H1 (cell line): ENCODE measurements at places on chromosomes 4 and X. TPM values are rescaled to one million over a fixed set of nuclear protein-coding genes. Genes with fewer than 3 reads are reported as not detected.

GRCh38 chr4:100083289-100083688 is 107.0 kb downstream of the DDIT4L start:
- H3K27me3 ChIP-seq, result no peaks in the 10 kb centered on the region
- H3K4me1 ChIP-seq, result no peaks in the 10 kb centered on the region
- no peak overlapping the region for H3K27ac ChIP-seq
- H3K36me3 ChIP-seq, result no peaks in the 10 kb centered on the region

GRCh38 chrX:45208121-45208856 is 7.6 kb upstream of the DIPK2B start:
- H3K4me1 ChIP-seq, result no peaks in the 10 kb centered on the region
- no peak for DNase-seq
- no peak overlapping the region for H3K4me3 ChIP-seq
- H3K27ac ChIP-seq, result no peak overlapping the region
- H3K36me3 ChIP-seq, result no peaks in the 10 kb centered on the region

- no peaks in the 10 kb centered on the region for H3K4me1 ChIP-seq
- H3K4me3 ChIP-seq, result no peak overlapping the region
- no peaks in the 10 kb centered on the region for H3K27me3 ChIP-seq
- no peak overlapping the region for H3K27ac ChIP-seq
Measured at GRCh38 chr4:137226221-137226620, 306.1 kb downstream of the PCDH18 start.

GRCh38 chr4:19514276-19515070 is 737.2 kb upstream of the SLIT2 start:
- H3K27ac ChIP-seq, result no peak overlapping the region
- no peaks in the 10 kb centered on the region for H3K27me3 ChIP-seq
- no peaks in the 10 kb centered on the region for H3K36me3 ChIP-seq
- H3K4me3 ChIP-seq, result no peak overlapping the region

DNA sequence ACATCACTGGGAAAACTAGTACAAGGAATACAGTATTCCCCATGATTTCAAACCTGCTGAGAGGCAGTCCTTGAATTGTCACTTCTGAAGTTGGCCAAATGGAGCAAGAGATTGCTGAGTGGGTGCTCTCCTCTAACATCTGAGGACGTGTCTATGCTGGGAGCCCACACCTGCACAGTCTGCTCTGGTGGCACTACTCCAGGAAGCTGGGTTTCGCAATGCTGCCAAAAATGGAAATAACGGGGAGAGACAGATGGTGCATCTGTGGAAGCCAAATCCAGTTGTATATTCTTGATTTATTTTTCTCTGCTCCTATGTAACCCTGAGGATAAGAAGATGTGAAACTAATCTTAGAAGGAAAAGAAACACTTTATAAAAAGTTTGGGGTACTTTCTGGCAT is 240.1 kb upstream of the CTSO start:
- no peak overlapping the region for H3K27ac ChIP-seq
- no peak overlapping the region for H3K4me3 ChIP-seq
- H3K4me1 ChIP-seq, result no peaks in the 10 kb centered on the region
- H3K36me3 ChIP-seq, result no peaks in the 10 kb centered on the region

Gene RELL1
- total RNA-seq, result 13.7 and 14.1 TPM in 2 replicates

DNA sequence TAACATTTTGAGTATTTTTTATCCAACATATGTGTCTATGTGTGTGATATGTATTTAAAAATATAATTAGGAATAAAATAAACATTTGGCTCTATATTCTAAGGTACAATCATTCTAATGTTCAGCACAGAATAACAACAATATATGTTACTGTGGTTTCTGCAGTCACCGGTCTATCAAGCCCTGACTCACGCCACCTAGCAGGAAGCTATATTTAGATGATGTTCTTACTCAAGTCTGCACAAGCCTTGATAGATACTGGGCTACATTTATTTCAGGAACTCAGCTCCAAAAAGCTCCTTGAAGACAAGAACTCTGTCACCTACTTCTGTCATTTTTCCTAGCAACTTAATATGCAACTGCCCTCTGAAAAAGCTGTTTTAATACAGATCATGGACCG is 152.0 kb upstream of the FTHL17 start:
- H3K4me3 ChIP-seq, result no peak overlapping the region
- DNase-seq, result no peak
- H3K4me1 ChIP-seq, result no peaks in the 10 kb centered on the region
- H3K36me3 ChIP-seq, result no peaks in the 10 kb centered on the region
- no peaks in the 10 kb centered on the region for H3K27me3 ChIP-seq

Gene COX7B
- total RNA-seq, result 268 and 276 TPM in 2 replicates

DNA sequence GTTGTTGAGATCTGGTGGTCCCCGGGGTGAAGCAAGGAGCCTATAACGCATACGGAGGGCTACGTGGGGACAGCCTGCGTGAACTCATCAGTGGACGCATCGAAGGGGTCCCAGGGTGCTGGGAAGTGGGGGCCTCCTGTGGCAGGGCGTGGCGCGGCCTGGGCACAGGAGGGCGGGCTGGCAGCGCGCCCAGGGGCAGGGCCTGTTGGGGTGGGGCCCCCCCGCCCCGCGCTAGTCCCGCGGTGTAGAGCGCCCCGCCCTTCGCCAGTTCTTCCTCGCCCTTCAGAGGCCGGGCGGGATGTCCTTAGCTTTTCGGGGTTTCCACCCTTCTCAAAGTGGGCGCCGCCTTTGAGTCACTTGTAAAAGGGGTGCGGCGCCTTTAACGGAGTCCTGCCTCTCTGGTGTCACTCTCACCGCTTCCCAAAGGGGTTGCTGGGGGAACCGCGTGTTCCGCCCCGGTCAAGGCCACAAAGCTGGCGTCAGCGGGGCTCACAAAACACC is 632 bp downstream of the PLP2 start:
- peaks cover under 1% of the 10 kb centered on the region for H3K4me1 ChIP-seq
- H3K27ac ChIP-seq, result no peak overlapping the region
- no peak for DNase-seq
- H3K4me3 ChIP-seq, result peak overlapping the region; percentile 49

Gene HEPH
- 41.4 and 46.2 TPM in 2 replicates for total RNA-seq

Gene HSD17B13
- 0.13 TPM in 1 of 2 replicates, not detected in the other for total RNA-seq
